Tibial nerve (tissue), 4 donors: ENCODE measurements at places on chromosomes 1 and 21.

GRCh38 chr1:43766086-43766784, 58.9 kb downstream of the ST3GAL3 start:
- no peak overlapping the region for H3K4me3 ChIP-seq
- no peaks in the 10 kb centered on the region for H3K36me3 ChIP-seq
- H3K4me1 ChIP-seq, result peaks cover 3% of the 10 kb centered on the region
- DNase-seq, result no peak
- no peaks in the 10 kb centered on the region for H3K27me3 ChIP-seq

GRCh38 chr1:204319027-204319426, 40.7 kb downstream of the PLEKHA6 start:
- no peaks in the 10 kb centered on the region for H3K4me1 ChIP-seq
- no peak overlapping the region for H3K27ac ChIP-seq

DNA sequence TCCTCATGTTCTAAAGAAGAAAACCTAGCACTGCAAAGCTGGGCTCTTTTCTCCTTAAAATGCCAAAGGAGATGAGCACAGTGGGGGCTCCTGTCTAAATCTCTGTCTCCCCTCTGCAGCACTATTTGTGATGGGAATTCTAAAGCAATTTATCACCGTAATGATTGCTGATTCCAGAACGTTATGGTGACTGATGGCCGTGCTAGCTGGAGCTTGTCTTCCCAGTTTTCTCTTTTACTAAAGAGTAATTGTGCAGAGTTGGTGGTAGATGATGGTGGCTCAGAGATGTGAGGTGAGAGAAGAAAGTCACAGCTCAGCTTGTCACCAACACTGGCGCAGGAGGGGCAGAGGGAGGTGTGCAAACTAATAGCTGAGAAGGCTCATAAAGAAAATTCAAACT, 60.7 kb upstream of the ATP2B4 start:
- no peaks in the 10 kb centered on the region for H3K36me3 ChIP-seq
- H3K4me3 ChIP-seq, result no peak overlapping the region
- H3K27me3 ChIP-seq, result no peaks in the 10 kb centered on the region
- no peak for DNase-seq
- H3K27ac ChIP-seq, result no peak overlapping the region

DNA sequence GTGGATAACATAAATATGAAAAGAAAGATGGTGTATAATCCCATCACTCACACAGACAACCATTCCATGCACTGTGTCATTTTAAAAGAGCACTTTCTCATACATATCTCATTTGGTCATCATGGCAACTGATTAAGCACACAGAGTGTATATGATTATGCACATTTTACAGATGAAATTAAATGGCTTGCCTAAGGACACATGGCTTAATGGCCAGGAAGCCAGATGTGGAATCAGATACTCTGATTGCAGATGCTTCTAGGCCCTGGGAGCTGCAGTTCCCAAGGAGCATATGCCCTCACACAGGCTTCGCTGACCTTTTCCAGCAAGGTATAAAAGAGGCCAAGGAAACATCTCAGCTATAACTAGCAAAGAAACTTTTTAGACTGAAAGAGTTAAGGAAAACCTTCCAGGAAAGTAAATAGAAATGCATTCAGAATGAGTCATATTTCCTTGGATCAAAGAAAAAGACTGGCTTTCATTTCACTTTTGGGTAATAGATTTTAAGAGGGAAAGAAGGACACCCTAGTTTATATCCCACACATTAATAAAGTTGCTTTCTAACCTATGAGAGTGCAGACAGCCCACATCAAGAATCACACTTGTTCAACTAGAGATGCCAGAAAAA, 19.6 kb upstream of the FAM89A start:
- no peak for DNase-seq
- no peak overlapping the region for H3K27ac ChIP-seq
- H3K36me3 ChIP-seq, result no peaks in the 10 kb centered on the region
- H3K4me3 ChIP-seq, result no peak overlapping the region
- H3K27me3 ChIP-seq, result no peaks in the 10 kb centered on the region
- no peaks in the 10 kb centered on the region for H3K4me1 ChIP-seq

DNA sequence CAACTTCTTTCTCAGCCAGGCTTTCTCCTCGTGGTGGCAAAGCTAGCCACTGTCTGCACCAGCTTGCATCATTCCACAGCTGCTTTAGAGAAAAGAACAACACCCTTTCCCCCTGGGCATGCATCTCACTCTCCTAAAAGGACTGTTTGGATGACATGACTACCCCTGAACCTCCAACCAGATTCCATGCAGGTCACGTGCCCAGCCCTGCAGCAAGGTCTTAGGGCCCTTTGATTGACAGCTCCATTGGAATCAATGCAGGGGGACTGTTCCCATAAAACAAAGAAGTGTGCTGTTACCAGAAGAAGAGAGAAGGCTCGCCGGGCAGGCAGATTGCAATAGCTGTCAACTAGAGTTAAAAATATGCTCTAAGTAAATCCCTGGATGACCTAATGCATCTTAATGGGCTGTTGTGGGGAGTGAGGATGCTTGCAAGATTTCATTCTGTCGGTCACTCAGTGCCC, 24.4 kb downstream of the KCNA2 start:
- no peaks in the 10 kb centered on the region for H3K36me3 ChIP-seq
- no peaks in the 10 kb centered on the region for H3K27me3 ChIP-seq
- no peak overlapping the region for H3K4me3 ChIP-seq
- DNase-seq, result no peak
- peaks cover 13% of the 10 kb centered on the region for H3K4me1 ChIP-seq

- peak overlapping the region; percentile 81 for H3K27ac ChIP-seq
- no peaks in the 10 kb centered on the region for H3K36me3 ChIP-seq
- no peaks in the 10 kb centered on the region for H3K4me1 ChIP-seq
- no peak for DNase-seq
- H3K27me3 ChIP-seq, result no peaks in the 10 kb centered on the region
- H3K4me3 ChIP-seq, result no peak overlapping the region
Measured at GRCh38 chr1:202562444-202563060, 147.7 kb downstream of the SYT2 start.

DNA sequence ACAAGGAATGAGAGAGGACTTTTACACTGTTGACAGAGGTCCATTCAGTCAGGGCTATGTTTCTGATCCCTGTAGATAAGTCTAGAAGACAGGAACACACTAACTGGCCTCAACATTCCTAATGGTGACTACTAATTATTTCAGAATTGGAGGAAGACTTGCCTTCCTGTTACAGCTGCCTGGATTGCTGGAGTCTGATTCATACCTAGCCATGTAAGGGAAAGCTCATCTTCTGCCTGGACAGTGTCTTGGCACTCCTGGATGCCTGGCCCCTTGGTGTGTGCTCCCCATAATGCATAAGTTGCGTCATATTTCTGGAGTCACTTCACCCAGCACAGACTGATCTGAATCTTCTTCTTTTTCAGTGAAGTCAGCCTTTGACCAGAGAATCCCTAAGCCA, 326.0 kb upstream of the RUNX1 start:
- H3K27me3 ChIP-seq, result no peaks in the 10 kb centered on the region
- DNase-seq, result no peak
- no peaks in the 10 kb centered on the region for H3K36me3 ChIP-seq
- H3K27ac ChIP-seq, result no peak overlapping the region
- no peaks in the 10 kb centered on the region for H3K4me1 ChIP-seq

- H3K27ac ChIP-seq, result no peak overlapping the region
- no peak overlapping the region for H3K4me3 ChIP-seq
- DNase-seq, result peak; percentile 11
- no peaks in the 10 kb centered on the region for H3K4me1 ChIP-seq
- H3K36me3 ChIP-seq, result peaks cover 80% of the 10 kb centered on the region
- H3K27me3 ChIP-seq, result no peaks in the 10 kb centered on the region
Measured at GRCh38 chr21:45523411-45524101, 18.7 kb downstream of the SLC19A1 start.
